Effector memory CD4-positive, alpha-beta T cell (primary cell): ENCODE measurements at places on chromosomes 4 and X.

- no peak overlapping the region for H3K27ac ChIP-seq
- DNase-seq: no peak
- no peaks in the 10 kb centered on the region for H3K36me3 ChIP-seq
- H3K4me1 ChIP-seq: no peaks in the 10 kb centered on the region
- no peaks in the 10 kb centered on the region for H3K27me3 ChIP-seq
- H3K4me3 ChIP-seq: no peak overlapping the region
These were observed 64.5 kb downstream of the CDS1 start for GRCh38 chr4:84647312-84647884.

GRCh38 chrX:153564047-153564606 lies 34.8 kb downstream of the CCNQ start:
- no peak for DNase-seq
- H3K4me1 ChIP-seq: no peaks in the 10 kb centered on the region
- no peak overlapping the region for H3K4me3 ChIP-seq
- no peak overlapping the region for H3K27ac ChIP-seq
- H3K36me3 ChIP-seq: no peaks in the 10 kb centered on the region
- H3K27me3 ChIP-seq: no peaks in the 10 kb centered on the region

DNA sequence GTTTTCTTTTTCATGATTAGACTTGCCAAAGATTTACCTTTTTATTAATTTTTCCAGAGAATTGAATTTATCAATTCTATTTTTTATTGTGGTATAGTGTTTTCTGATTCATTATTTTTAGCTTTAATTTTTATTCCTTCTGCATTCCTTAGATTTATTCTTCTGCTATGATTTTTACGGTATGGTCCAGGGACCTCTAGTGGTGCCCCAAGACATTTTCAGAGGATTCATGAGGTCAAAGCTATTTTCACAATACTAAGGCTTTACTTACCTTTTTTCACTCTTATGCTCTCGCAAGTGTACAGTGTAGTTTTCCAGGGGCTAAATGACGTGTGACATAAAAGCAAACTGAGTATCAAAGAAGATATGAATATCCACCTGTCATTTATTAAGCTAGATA lies 8.0 kb downstream of the RADX start:
- no peak overlapping the region for H3K4me3 ChIP-seq
- H3K27me3 ChIP-seq: no peaks in the 10 kb centered on the region
- no peaks in the 10 kb centered on the region for H3K4me1 ChIP-seq
- DNase-seq: no peak

DNA sequence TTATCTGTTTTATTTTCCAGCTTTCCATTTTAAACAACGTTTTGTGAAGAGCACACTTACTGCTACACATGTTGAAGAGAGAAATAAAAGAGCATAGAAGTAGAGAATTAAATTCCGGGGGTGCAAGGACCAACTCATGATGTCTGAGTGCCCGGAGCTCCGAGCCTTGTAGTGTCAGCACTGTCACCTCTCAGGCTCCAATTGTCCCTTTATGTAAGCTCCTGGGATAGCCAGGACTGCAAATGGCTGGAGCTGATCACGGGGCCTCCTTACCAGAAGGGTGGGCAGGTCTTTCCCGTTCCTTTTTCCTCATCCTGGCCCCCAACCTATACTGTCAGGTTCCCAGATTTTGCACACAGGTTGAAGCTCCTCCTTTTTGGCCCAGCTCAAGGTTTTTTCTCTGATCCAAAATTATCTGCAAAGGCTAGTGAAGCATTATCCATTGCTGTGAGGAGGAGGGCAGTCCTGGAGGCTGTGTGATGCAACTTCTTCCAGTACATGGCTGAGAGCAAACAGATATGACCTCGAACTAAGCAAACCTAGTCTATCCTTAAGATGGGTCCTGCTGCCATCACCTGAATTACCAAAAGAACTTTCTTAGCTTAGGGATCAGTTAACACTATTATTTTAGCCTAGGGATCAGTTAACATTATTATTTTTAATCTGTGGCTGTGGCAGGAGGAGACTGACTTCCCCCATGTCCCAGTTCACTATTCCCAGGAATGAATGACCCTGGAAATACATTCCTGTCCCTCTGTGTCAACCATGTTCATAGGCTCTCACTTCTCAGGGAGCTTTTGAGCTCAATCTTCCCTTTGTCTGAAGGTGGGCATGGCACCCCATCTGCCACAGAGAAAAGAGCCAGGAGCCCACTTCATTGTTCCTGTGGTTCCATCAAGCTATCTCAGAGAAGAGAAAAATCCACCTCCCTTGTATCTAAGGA lies at the start of gene FGG:
Gene FGG, minus strand, starts transcription at position 185 of the 943 bp plus-strand sequence. Its CDS starts 47 bp downstream, at position 138.
- no peaks in the 10 kb centered on the region for H3K4me1 ChIP-seq
- no peak within 1 kb of the TSS for H3K27ac ChIP-seq
- H3K4me3 ChIP-seq: no peak within 1 kb of the TSS
- peaks cover 3% of the 10 kb centered on the region for H3K27me3 ChIP-seq
- no peak for DNase-seq

DNA sequence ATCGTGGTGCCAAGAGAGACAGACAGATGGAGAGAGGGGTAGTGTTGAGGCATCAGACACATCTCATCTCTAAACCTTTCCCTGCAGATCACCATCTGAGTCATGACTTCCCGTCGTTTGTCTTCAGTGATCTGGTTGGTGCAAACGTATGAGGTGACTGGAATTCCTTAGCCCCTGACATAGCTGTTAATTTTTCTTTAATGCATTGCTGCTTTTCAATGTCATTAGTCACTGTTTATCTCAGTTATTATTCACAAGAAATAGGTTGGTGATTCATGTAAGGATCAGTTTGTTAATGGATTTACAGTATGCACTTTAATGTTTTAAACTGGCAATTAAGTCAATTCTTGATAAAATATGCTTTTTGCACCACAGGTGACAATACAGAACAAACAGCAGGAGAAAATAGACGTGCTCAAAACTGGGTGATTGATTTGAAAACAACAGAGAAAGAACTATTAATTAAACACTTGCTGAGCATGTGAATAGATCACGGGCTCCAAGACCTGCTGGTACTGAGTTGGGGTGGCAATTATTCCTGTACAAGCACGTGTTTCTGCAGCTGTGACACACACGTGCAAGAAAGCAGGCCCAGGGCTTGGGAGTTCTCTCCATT lies 1.3 kb upstream of the TMEM154 start:
- no peak for DNase-seq
- H3K4me1 ChIP-seq: peaks cover 8% of the 10 kb centered on the region
- no peak overlapping the region for H3K4me3 ChIP-seq
- H3K27me3 ChIP-seq: no peaks in the 10 kb centered on the region
- no peak overlapping the region for H3K27ac ChIP-seq

GRCh38 chr4:30262379-30262778 lies 457.8 kb upstream of the PCDH7 start:
- no peaks in the 10 kb centered on the region for H3K36me3 ChIP-seq
- no peaks in the 10 kb centered on the region for H3K27me3 ChIP-seq
- no peak overlapping the region for H3K4me3 ChIP-seq
- no peaks in the 10 kb centered on the region for H3K4me1 ChIP-seq
- H3K27ac ChIP-seq: no peak overlapping the region

DNA sequence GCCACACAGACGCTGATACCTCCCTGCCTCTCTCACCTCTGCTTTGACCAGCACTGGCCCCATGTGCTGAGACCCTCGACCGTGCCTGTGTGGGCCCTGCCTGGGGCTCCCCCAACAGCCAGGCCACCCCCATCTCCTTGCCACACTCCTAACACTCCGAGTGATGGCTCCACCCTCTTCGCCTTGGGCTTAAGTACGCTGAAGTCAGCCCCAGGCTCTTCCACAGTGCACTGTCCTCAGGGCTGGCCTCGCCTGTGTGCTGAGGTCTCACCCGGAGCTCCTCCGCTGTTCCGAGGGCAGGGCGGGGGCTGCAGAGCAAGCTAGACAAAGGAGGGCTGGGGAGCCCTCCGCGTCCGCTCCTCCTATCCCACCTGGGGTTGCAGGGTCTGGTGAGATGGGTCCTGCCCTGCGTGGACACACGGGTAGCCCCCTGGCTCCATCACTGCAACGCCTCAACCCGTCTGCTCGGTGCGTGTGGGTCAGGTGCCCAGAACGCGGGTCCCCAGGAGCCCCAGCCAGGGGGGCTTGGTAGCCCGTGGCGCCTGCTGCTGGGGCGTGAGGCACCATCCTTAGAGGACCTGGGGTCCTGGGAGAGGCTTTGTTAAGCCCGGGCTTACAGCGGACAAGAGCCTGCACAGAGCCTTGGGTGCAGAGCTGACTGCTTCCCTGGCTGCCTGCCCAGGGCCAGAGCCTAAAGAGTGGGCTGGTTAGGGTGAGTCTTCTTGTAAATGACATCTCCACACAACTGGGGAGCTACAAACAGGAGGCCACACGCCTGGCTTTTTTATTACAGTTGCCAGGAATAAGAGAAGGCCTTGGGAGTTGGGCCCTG lies 42.6 kb upstream of the NKX1-1 start:
- no peaks in the 10 kb centered on the region for H3K36me3 ChIP-seq
- DNase-seq: no peak
- H3K27ac ChIP-seq: no peak overlapping the region
- H3K4me1 ChIP-seq: no peaks in the 10 kb centered on the region

GRCh38 chr4:4735136-4735750 lies 124.2 kb upstream of the MSX1 start:
- H3K36me3 ChIP-seq: no peaks in the 10 kb centered on the region
- no peaks in the 10 kb centered on the region for H3K27me3 ChIP-seq
- no peaks in the 10 kb centered on the region for H3K4me1 ChIP-seq
- no peak for DNase-seq

DNA sequence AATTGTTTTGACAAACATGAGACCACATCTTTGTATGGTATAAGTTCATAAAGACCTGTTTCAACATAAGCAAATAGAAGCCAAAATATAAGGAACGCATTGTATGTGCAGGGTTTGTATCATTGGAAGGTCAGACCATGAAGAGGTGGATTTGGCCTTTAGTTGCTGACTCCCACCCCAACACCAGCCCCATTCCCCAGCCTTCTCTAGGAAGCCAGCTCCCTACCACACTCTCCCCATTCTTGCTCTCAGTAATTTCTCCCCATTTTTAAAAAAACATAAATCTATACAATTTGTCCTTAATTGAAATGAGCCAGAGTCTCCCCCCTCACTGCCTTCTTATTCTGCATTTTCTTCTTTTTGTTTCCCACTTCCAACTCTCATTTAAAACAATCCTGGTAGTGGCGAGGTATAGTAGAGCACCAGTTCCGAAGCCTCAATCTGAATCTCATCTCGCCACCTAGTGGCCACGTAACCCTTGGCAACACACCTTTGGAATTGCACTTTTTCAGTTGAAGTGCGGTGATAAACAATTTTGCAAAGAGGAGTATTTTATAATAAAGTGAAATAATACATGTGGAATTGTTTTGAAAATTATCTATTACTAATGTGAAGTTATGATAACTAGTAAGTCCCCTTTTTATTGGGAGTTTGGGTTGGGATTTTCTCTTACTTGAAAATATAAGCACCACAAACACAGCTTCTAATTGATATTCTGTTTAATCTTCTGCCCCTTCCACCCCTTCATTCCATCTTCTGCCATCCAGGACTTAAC lies 126.6 kb downstream of the ASB9 start:
- no peaks in the 10 kb centered on the region for H3K36me3 ChIP-seq
- no peaks in the 10 kb centered on the region for H3K27me3 ChIP-seq
- H3K4me3 ChIP-seq: no peak overlapping the region
- no peaks in the 10 kb centered on the region for H3K4me1 ChIP-seq

DNA sequence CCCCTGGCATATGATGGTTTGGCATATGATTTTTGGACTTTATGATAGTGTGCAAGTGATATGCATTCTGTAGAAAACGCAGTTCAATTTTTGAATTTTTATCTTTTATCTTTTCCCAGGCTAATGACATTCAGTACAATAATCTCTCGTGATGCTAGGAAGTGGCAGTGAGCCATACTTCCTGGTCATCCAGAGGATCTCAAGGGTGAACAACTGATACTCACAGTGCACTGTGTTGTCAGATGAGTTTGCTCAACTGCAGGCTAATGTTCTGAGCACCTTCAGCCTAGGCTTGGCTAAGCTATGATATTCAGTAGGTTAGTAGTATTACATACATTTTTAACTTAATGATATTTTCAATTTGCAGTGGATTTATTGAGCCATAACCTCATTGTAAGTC lies 405.3 kb downstream of the PCDH7 start:
- H3K4me3 ChIP-seq: no peak overlapping the region
- no peak for DNase-seq
- no peaks in the 10 kb centered on the region for H3K4me1 ChIP-seq
- H3K27me3 ChIP-seq: no peaks in the 10 kb centered on the region

DNA sequence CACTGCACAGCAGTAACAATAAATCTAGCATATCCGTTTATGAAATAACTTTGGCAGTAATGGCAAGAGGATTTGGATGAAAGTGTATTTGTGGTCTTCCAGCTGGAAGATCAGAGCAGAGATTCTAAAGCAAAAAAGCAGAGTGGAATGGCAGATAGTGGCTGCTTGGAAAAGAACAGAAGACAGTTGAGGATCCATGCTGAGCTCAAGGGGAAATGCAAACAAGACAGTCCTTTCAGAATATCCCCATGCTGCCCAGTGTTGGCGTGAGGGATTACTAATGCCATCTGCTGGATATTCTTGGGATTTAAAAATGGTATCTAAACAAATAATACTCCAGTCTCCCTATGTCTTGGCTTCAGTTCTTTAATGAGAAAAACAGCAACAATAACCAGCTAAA lies 629.1 kb upstream of the ATOH1 start:
- no peak for DNase-seq
- H3K27ac ChIP-seq: no peak overlapping the region
- H3K36me3 ChIP-seq: no peaks in the 10 kb centered on the region
- H3K4me3 ChIP-seq: no peak overlapping the region
- no peaks in the 10 kb centered on the region for H3K4me1 ChIP-seq

GRCh38 chr4:165458471-165458870 lies 79.7 kb downstream of the CPE start:
- H3K27me3 ChIP-seq: no peaks in the 10 kb centered on the region
- no peak overlapping the region for H3K27ac ChIP-seq
- no peaks in the 10 kb centered on the region for H3K4me1 ChIP-seq
- H3K4me3 ChIP-seq: no peak overlapping the region
- no peaks in the 10 kb centered on the region for H3K36me3 ChIP-seq
- DNase-seq: no peak

DNA sequence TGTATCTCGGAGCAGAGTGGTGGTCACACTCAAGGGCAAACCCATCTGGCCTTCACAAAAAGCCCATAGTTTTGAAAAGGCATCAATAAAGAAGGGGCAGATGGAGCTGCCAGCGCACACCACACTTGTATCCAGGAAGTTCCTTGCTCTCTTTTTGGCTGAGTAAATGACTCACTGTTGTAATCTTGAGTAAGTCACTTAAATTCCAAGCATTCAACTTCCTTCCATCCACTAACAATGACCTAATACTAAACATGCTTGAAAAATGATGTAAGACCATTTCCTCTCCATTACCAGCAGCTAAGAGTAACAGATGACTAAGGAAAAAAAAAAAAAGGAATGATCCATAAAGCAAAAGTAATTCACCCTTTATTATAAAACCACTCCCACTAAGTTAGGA lies 32.4 kb upstream of the MYOZ2 start:
- H3K27ac ChIP-seq: no peak overlapping the region
- no peaks in the 10 kb centered on the region for H3K4me1 ChIP-seq
- no peaks in the 10 kb centered on the region for H3K36me3 ChIP-seq
- no peak for DNase-seq
- H3K4me3 ChIP-seq: no peak overlapping the region

- no peak for DNase-seq
- no peak overlapping the region for H3K4me3 ChIP-seq
- H3K27ac ChIP-seq: no peak overlapping the region
- peaks cover 17% of the 10 kb centered on the region for H3K36me3 ChIP-seq
- no peaks in the 10 kb centered on the region for H3K4me1 ChIP-seq
These were observed 208.1 kb downstream of the FBXW7 start for GRCh38 chr4:152327606-152328453.

- DNase-seq: peak; percentile 7
- H3K4me1 ChIP-seq: no peaks in the 10 kb centered on the region
- no peaks in the 10 kb centered on the region for H3K27me3 ChIP-seq
- no peak overlapping the region for H3K27ac ChIP-seq
These were observed 21.8 kb downstream of the CMC4 start for GRCh38 chrX:155048977-155049619.
